Omental fat pad (tissue), 4 donors: ENCODE measurements at places on chromosomes 13 and 19.

DNA sequence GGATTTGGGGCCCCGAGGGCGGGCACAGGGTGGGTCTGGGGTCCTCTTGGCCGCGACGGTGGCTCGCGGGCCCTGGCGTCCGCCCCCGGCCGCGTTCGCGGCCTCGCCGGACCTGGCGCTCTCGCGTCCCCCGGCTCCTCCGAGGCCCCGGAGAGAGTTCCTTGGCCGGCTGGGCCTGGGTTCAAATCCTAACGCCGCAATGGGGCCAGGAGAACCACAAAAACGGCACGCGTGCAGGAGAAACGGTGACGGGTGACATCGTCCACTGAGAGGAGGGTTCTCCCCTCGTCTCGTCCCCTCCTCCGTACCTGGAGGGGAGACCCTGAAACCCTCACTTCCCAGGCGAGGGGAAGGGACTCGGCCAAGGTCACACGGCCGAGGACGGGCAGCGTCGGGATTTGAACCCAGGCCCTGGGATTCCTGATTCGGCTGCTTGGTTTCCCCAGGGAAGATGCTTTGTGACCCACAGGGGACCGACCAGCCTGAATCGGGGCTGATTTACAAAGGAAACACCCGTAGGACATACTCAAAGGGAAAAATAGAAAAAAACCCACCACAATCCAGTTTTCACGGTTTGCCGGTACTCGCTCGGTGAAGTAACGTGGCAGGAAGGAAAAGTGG is 624 bp downstream of the SAFB start:
- no peak for DNase-seq

DNA sequence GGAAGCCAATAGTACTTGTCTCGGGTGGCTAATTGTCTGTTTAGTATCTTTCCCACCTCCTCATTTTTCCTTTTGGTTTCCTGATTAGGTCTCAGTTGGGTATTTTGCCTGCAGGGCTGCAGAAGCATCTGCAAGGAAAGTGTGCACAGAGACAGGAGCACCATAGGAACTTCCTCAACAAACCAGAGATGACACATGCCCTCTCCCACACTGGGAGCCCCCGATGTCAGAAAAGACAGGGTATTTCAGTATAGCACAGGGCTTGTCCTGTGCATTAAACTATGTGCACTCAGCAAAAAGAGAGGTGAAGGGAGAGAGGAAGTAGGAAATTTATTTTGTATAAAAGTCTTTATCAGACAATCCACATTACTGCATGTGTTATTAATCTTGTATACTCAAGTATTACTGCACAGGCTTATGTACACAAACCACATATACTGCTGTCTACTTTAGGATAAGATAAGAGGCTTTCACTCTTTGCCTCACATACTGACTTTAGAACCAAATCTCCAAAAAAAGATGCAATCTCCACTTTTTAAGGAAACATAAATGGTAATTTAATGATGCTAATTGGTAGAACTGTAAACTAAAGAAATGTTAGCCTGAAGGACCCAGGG is 501.0 kb downstream of the FOXO1 start:
- no peak for DNase-seq

GRCh38 chr19:47521473-47522180 is 6.8 kb upstream of the NAPA start:
- DNase-seq: no peak

DNA sequence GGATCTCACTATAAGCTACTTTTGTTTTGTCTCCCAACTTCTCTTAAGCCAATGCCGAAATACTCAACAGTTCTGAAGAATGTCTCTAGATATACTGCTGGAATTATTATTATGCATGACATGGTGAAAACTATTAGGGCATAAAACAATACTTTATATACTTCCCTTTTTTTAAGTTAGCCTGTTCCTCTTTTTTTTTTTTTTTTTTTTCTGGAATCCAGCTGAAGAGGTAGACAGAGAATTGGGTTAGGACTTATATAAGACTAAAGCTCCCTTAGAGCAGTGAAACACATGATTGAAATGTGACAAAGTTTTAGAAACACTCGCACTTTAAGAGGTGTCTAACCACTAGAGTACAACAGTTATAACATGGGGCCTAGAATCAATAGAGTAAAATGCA is 850.9 kb upstream of the PCDH9 start:
- no peak for DNase-seq

DNA sequence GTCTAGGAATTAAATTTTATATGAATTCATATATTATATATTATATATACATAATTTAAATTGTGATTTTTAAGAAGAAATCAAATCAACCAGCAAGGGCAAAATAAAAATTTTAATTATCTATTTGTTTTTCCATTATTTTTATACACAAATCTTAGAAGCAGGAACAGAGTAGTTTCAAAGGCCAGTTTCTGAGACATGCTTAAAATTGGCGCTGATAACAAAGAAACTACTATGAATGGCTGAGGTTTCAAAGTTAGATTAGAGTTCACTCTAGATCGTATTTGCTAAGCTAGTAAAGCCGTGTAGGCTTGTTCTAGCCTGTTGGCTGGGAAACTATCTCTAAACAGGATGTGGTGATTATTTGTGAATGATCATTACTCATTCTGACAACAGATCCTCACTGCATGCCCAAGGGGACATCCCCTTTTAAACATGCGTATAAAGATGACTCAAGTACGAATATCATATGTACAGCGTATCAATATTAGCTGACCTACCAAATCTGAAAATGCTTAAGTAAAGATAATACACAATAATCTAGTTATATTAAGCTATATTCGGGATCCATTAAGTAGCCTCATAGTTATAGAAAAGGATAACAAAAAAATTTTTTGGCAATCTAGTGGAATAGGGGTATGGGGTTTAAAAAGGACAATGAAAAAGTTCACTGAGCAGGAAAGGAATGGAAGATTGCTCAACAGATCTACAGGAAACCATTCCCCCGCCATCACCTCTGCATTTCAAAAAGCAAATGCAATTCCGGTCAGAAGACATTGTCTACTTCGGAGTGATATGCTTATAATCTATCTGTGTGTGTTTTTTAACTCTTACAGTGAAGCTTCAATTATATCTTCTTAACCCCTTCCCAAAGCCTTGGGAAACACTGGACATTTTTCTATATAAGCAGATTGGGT is 150.1 kb downstream of the SHISA2 start:
- DNase-seq: no peak

DNA sequence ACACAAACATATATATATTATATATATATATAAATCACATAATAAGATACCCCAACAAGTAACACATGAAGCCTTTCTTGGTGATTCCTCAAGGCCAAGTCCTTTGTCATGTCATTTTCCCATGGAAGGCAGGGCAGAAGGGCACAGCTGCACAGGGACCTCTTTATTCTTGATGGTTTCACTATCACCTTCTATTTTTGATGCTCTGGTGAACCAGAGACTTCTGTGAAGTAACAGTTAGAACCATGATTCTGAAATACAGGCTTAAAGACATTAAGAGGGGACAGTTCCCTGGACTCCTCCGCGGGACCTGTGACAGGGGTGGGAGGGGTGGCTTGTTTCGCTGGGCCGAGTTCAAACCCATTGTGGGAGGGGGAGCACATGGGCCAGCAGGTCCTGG is 104.0 kb downstream of the DGKH start:
- no peak for DNase-seq

- DNase-seq: no peak
These were observed 19.4 kb downstream of the LAIR2 start for GRCh38 chr19:54521860-54522513.

GRCh38 chr19:29194658-29195057 is 18.3 kb downstream of the UQCRFS1 start:
- no peak for DNase-seq

- DNase-seq: no peak
These were observed 4.3 kb upstream of the USF2 start for GRCh38 chr19:35264268-35265125.

GRCh38 chr13:19150712-19151228 is 30.9 kb downstream of the TUBA3C start:
- DNase-seq: no peak

DNA sequence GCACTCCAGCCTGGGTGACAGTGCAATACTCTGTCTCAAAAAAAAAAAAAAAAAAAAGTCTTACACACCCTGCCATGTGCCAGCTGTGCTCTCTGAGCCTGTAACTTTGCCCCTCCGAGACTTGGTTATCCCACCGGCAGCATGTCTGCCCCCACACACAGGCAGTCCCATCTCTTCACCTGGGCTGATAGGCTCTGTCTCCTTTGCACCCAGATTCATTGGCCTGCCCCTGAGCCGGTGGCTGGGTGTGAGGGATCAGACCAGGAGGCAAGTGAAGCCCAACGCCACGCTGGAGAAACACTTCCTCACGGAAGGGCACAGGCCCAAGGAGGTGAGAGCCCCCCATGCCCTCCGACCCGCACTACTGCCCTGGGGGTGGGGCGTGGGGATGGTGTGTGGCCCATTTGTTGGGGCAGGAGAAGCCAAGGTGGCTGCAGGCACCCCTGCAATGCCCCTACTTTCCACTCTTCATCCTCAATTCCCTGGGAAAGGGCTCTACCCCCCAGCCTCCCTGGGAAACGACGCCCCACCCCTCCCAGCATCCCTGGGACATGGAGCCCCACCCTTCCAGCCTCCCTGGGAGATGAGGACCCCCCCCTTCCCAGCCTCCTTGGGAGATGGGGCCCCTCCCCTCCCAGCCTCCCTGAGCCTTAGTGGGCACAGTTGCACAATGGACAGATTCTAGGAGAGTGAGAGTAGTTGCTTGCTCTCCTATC is 45.3 kb downstream of the CERS4 start:
- no peak for DNase-seq

DNA sequence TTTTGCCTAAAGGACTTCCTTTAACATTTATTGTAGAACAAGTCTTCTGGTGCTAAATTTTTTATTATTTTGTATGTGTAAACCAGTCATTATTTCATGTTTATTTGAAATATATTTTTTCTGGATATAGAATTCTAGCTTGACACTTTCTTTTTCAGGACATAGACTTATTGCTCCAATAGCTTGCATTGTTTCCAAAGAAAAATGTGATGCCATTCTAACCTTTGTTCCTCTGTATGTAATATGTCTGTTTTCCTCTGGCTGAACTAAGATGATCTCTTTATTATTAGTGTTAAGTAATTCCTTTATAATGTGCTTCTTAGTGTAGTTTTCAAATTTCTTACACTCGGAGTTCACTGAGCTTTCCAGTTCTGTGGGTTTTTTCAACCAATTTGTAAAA is 174.1 kb upstream of the STARD13 start:
- no peak for DNase-seq

GRCh38 chr13:30442926-30443325 is 20.6 kb downstream of the UBE2L5 start:
- no peak for DNase-seq

GRCh38 chr13:102774214-102774568 is 605 bp upstream of the TEX30 start:
- no peak for DNase-seq
